NCI-H2081 treated with DMSO at 0.1 percent for 48 hours (cell line): ENCODE measurements at places on chromosomes 5 and 9.

DNA sequence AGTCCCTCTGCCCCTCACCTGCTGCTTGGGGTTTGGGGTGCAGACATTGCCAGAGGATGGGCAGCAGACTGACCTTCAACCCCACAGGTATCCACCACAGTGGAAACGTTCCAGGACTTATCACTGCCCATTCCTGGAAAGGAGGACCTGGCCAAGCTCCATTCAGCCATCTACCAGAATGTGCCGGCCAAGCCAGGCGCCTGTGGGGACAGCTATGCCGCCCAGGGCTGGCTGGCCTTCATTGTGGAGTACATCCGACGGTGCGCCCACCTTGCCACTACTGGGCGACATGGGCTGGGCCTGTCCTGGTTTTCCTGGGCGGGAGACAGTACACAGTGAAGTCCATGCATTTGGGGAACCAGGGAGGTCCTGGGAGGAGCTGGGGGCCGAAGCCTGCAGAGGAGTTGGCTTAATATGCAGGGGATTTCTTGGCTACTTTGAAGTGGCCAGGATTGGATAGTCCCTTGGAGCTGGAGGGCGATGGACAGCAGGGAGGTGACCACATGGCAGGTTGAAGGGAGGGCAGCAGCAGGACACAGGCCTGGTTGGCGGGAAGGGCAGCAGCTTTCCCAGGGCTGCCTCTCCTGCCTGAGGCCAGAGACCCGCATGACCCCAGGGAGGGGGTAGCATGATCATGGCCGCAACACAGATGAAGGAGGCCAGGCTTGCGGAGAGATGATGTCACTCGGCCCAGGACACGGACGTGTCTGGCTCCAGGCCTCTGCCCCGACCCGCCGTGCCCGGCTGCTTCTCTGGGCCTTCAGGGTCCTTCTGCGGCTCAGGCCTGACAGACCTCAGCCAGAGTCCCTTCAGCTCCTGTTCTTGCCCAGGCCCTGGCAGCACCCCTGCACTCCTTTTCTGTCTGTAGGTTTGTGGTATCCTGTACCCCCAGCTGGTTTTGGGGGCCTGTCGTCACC, 34.6 kb downstream of the USP20 start:
- no peak for DNase-seq

- no peak for DNase-seq
These were observed 95.1 kb upstream of the DNAH5 start for GRCh38 chr5:14039576-14039975.

- no peak for DNase-seq
These were observed 90.2 kb downstream of the ESM1 start for GRCh38 chr5:54894957-54895815.

DNA sequence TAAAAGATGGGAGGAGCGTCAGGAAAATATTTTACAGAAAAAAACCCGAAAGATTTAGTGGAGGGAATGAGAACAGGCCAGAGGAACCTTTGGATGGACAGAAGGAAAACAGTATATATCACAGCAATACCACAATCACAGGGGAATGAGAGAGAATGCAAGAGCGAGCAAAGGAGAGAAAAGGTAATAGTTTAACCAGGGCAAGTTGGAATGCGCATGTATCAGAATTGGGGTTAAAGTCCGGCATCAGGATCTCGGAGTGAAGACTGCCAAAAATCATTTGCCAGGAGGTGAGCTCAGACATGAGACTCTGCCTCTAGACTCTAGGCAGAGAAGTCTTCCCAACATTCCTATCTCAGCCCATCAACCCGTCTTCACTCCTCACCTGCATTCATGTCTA, 36.8 kb downstream of the PCDHGC5 start:
- DNase-seq = no peak

DNA sequence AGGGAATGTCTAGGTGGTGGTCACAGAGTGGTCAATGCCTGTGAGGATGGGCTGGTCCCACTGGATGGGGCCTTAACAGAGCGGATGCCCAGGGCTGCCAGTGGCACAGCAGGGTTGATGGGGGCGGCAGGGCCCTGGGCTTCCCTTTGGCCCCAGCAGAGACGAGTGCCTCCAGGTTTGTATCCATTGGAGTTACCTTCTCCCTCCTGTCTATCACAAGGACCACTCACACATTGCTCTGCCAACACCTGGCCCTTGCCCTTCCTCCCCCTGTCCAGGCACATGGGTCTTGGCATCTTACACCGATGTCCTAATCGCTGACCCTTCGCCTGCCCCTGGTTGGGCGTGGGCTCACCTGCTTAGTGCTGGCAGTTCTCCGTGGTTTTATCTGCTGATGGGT, 26.2 kb upstream of the IRX4 start:
- no peak for DNase-seq

DNA sequence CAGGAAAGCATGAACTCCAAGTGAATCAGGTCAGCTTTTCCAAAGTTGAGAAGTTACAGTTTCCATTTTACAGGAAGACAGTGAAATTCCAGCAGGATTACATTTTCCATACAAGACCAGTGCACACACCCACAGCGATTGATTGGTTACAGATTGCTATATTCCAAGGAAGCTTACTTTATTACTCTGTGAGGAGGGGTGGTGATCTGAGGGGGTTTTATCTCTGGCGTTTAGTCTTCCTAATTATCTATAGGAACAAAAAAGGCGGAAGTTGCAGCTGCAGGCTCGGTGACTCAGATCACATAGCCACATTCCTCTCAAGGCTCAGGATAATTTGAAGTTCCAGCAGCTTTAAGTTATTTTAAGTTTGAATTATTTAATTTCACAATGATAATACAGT, 450.4 kb upstream of the NMUR2 start:
- no peak for DNase-seq

GRCh38 chr5:13253111-13253510, 691.4 kb downstream of the DNAH5 start:
- no peak for DNase-seq

DNA sequence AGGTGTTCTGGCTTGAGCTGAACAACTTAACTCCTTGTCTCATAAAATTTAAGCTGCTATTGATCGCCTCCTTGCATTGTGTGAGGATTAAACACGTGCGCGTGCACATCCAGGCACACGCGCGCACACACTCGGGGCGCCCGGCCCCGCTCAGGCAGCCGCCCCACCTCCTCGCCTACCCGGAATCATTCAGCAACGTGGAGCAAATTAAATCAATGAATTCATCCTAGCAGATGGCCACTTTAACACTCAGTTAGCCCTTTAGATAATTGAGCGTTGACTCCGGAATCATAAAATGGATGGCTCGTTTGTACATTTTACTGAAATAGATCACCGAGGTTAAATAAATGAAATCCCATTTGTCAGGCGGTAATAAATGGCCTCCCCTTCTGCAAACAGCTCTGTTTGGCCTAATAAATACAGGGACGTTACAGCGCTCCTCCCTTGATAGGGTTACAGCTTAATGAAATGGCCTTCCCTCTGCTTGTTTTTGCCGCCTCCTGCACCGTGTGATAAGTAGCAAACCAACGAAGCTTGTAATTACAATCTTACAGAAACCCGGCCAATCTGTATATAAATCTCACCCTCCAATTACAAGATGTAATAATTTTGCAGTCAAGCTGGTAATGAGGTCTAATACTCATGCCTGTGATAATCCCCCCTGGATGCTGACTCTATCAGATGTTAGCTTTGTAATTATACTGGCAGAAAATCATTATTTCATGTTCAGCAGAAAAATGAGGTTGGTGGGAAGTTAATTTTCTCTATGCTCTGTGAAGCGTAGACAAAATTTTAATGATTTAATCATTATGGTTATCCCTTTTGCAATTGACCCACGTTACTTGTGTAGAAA, 229.7 kb upstream of the IRX4 start:
- DNase-seq = peak; percentile 56

GRCh38 chr5:80246001-80246758, 9.7 kb downstream of the SERINC5 start:
- DNase-seq = no peak

DNA sequence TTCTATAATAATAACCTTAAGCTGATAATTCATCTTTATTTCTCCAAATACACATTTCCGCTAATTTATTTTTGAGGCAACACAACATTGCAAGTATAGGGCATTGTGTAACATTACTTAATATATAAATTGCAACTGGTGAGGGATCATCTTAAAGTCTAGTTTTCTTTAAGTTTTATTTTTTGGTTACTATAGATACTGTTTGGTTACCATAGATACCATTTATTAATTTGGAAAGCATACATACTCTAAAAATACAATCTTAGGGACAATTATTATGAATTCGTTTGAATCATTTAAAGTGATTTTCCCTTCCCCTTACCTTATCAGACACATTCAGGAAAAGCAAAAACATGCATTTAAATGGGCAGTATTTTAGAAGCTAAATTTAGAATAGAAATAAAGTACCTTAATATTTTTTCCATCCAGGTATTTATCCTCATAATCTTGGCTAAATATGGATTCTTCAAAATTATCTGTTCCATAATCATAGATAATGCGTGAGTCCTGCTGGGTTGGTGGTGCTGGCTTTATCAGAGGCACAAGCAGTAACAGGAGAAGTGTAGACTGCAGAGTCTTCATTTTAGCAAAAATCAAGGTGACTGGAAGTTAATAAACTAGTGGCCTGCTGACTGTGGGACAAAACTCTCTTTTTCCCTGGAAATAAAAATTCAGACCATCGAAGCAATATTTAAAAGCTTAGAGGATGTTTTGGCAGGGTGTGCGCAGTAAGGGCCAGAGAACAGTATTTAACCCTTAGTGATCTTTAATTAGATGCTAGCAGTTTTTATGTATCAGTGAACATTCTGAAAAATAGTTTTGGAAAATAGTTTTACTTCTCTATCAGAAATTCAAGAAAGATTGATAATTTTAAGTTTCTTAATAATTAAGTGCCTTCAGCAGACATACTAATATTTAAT, 1.3 kb downstream of the OGN start:
- no peak for DNase-seq

DNA sequence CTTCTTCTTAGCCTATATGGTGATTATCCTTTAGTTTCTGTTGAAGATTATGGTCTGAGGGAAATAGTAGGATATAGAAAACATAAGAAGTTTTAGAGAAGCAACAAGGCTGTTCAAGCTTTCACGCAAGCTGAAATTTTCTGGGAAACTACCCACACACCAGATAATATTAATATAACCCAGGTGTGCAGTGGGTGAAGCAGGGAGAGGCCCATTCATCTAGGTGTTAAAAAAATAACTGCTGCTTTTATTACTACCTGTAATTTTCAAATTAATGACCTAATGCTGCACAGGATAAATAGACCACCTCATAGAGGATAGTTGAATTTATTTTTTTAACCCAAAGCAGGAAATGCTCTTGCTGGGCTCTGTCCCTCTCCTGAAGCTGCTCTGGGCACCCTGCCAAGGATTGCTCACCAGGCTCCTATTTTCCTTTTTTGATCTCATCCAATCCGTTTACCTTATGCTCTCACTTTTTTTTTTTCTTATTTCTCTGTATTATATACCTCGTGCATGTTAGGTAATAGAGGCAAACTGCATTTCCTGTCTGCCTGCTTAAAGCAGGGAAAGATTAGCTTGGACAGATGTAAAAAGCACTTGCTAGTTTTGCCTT, 124.3 kb upstream of the SLC12A2 start:
- DNase-seq = peak; percentile 67

DNA sequence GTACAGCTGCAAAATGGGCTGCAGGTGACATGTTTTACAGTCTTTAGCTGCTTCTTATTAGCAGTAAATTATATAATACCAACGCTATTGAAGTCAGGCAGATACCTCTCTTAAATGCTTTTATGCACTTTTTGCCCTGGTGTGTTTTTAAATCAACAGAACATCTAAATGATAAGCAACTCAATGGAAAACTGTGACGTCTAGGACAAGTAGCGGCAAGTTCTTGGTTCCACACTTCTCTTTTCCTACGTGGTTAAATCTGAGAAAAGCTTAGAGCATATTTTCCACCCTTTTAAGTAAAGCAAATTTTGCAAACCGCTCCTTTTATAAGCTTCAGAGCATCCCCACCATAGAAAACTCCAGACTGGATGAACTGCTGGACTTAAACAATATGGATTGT, 58.1 kb downstream of the CEMIP2 start:
- DNase-seq = no peak

DNA sequence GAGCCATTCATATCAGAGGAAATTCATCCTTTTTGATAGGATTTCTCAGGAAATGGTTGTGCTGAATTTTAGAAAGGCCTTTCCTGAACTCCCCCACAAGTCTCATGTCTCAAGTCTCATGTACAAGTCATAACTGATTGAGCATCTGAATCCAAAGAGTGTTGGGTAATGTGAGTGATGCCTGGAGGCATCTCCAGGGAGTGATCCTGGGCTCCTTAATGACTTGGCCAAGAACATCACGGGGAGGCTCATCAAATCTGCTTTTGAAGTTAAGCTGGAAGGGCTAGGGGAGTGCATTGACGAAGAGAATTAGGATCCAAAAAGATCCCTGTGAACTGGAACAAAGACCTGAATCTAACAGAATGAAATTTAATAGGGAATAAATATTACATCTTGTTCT, 79.2 kb downstream of the MAST4 start:
- DNase-seq = no peak

DNA sequence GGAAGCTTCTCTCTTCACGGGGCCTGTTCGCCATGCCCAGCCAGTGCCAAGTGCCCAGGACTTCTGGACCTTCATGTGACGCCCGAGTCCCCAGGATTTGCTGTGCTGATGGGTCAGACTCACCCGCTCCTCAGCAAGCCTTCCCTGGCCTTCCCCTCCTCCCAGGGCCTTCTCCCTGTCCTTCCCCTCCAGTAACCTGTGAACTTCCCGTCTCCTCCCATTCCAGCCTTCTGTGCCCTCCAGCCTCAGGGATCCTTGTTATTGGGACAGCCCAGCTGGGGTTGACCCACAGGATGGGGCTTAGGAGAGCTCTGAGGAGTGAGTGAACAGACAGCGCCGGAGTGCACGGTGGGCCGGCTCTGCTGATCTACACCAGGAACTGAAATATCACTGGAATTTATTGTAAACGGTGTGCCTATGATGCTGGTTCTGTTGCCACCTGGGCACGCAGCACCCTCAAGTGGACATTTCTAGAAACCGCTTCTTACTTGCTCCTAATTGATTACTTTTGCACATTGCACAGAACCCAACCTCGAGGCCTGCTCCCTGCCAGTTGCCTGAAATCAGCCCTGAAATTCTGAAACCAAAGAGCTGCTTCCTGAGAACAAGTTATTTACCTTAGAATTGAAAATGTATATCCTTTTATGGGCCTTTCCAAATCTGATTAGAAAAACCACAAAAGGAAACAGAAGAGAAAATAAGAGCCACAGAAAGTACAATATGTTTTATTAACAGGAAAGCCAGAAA, 1.5 kb downstream of the SPAAR start:
- peak; percentile 18 for DNase-seq
